Aorta (tissue), 5 donors: ENCODE measurements at places on chromosomes 2 and 18. TPM values are rescaled to one million over a fixed set of nuclear protein-coding genes. Genes with fewer than 3 reads are reported as not detected.

Gene NBEAL1
- 68.3 TPM for total RNA-seq

Gene RBKS
- 4.7 TPM for total RNA-seq

Gene C2orf72
- not detected for total RNA-seq

Gene CCBE1
- total RNA-seq, result 0.36 TPM

Gene NR4A2
- 10.4 TPM for total RNA-seq

Gene EFR3B
- total RNA-seq, result 1.3 TPM

Gene CPO
- total RNA-seq, result 0.58 TPM

Gene ALLC
- total RNA-seq, result not detected

Gene MC4R
- total RNA-seq, result not detected

Gene YES1
- total RNA-seq, result 30.1 TPM

Gene TMEM37
- 11.0 TPM for total RNA-seq

Gene FN1
- 6,899 TPM for total RNA-seq

Gene GLI2
- total RNA-seq, result 18.5 TPM

Gene C2orf66
- total RNA-seq, result 0.19 TPM

Gene ELOA2
- total RNA-seq, result not detected

Gene SEMA4C
- total RNA-seq, result 55.6 TPM

Gene SH3YL1
- total RNA-seq, result 25.9 TPM

Gene SLC40A1
- 48.8 TPM for total RNA-seq

Gene MRPS9
- total RNA-seq, result 14.0 TPM

Gene ZNF513
- total RNA-seq, result 15.3 TPM

Gene TMEM198
- 1.7 TPM for total RNA-seq

Gene ANKRD30B
- total RNA-seq, result not detected

Gene TRIM43
- not detected for total RNA-seq

Gene SMYD1
- total RNA-seq, result not detected

Gene KRTCAP3
- total RNA-seq, result 1.8 TPM

Gene HOXD8
- 11.5 TPM for total RNA-seq

Gene CHAC2
- total RNA-seq, result 0.75 TPM

Gene KCNS3
- total RNA-seq, result 8.8 TPM

Gene CNTNAP5
- not detected for total RNA-seq

Gene RIT2
- total RNA-seq, result not detected

Gene EEF1B2
- total RNA-seq, result 367 TPM

Gene MDH1B
- 0.93 TPM for total RNA-seq

Gene POTEJ
- total RNA-seq, result not detected
